GM13977 (cell line): ENCODE measurements at places on chromosomes 5 and 9.

GRCh38 chr9:89366711-89367110 is 48.4 kb downstream of the SECISBP2 start:
- DNase-seq, result no peak

DNA sequence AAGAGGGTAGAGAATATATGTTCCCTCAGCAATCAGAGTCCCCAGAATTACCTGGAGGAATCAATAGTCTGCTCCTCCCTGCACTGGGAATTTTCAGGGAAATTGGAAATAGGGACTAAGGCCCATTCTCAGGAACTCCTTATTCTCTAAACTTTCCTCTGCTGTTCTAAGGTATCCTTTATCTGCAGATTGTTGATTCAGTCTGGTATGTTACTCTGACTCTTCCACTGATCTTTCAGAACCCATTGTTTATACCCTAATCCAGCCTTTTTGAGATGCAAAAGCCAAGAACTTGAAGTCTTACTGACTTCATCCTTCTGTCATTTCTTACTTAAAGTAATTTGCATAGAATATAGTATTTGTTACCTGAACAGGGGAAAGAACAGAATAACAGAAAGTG is 143.5 kb upstream of the PPP1R2B start:
- DNase-seq, result no peak

- DNase-seq, result no peak
Observed at GRCh38 chr5:32769711-32770110, 58.6 kb downstream of the NPR3 start.

GRCh38 chr9:124493794-124494479 is 13.3 kb downstream of the NR5A1 start:
- peak; percentile 77 for DNase-seq
